ENCODE measurements at places on chromosomes 2 and 18.

DNA sequence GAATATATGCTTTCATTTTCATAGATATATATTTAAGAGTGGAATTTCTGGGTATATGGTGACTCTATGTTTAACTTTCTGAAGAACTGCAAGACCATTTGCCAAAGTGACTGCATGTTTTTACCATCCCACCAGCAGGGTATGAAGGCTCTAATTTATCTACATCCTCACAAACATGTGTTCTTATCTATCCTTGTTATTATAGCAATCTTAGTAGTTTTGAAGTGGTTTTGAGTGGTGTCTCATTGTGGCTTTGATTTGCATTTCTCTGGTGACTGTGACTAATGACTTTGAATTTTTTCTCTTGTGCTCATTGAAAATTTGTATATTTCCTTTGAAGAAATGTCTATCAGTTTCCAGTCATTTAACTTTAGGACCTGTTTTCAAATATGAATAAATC, 310.2 kb upstream of the NRP2 start:
- no peak for DNase-seq

DNA sequence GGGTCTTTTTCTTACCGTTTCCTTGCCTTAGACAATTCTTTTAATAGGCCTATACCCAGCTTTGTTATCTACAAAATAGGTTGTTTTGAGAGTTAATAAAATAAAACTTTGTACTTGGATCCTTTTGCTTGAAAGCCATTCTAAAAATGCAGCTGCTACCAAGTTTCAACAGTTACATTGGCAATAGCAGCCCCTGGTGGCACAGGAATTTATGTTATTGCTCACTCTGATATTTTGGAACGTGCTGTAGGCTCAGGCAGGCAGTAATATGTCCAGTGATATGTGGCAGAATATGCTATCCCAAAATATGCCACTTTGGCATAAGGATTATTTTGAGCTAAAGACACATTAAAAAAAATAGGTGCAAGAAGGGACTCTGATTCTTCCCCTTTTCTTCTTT, 6.7 kb upstream of the COMMD1 start:
- DNase-seq: peak; percentile 54

GRCh38 chr18:59990121-59990823, 90.5 kb downstream of the PMAIP1 start:
- DNase-seq: no peak

GRCh38 chr2:45269149-45269793, 260.0 kb upstream of the SIX2 start:
- DNase-seq: no peak

DNA sequence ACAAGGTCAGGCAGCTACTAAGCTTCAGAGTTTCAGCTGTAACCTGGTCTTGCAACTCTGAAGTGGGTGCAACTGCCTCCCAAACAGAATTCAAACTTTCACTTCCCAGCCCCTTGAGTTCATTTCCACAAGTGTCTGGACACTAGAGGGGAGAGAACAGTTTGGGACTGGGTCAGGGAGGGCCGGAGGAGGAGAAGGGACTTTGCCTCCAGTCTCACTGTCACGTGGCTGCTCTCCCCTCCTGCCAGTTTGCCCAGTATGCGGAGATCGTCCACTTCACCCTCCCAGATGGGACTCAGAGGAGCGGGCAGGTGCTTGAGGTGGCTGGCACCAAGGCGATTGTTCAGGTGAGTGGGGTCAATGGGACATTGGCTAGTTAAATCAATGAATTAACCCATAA, 20.6 kb upstream of the ANKRD53 start:
- DNase-seq: no peak

DNA sequence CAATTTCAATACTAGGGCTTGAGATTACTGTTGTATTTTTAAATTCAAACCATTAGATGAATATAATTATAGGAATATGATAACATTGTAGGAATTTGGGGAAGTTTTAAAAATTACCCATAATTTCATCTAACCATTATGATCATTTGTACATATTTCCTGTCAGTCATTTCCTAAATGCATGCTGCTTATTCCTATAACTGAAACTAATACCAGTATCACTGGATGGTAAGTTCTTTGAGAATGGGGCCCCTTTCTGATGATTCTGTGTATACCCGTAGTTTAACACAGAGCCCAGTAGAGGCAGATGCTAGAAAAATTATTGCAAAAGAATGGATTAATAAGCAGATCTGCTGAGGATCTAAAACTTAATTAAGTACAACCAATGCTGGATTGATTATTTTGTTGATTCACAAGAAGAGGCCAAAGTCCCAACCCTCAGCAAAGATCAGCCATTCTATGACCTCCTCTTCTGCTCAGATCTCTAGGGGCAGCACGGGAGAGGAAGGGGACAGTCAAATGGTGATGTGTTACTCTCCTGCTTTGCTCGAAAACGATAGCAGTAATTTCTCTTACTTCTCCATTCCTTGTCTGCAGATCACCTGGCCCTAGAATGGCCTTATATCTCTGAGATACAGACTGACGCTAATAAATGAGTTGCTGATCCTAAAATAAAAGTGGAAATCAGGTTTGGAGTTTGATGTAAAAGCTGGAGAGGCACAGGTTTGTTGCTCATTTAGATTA, 69.5 kb upstream of the PELI1 start:
- no peak for DNase-seq

DNA sequence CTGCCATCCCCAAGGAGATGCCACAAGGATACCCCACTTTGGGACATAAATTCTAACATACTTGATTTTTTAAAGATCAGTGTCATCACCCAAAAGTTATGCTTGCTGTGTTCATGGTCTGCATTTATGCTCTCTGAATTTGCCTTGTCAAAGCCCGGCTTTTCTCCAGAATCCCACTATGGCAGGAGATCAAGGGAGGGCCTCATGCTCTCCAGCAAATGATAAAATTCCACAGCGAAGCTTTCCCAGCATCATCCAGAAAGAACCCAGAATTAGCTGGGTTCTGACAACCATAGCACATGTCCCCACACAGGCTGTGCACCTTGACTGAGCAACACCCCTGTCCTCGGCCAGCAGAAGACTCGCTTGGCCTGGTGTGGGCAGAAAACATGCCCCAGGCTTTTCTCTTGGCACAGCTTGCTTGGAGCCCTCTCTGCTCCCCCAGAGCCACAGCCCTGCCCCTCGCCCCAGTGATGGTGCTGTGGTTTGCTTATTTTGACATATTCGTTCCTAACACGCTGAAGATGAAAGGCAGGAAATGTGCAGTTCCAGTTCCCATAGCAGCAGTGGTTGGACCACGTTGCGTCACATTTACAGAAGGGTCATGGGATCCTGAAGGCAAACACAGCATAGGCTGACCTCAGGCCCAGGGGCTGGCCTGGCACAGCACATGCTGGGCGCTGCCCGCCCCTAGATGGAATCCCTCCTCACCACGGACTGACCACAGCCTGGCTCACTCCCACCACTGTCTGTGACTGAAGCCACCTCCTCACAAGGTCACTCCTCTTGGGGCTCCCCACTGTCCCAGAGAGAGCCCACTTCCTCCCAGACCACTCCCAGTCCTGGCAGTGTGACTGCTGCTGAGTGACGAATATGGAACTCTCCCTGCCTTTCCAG, 14.1 kb upstream of the CHRNA1 start:
- peak; percentile 83 for DNase-seq

DNA sequence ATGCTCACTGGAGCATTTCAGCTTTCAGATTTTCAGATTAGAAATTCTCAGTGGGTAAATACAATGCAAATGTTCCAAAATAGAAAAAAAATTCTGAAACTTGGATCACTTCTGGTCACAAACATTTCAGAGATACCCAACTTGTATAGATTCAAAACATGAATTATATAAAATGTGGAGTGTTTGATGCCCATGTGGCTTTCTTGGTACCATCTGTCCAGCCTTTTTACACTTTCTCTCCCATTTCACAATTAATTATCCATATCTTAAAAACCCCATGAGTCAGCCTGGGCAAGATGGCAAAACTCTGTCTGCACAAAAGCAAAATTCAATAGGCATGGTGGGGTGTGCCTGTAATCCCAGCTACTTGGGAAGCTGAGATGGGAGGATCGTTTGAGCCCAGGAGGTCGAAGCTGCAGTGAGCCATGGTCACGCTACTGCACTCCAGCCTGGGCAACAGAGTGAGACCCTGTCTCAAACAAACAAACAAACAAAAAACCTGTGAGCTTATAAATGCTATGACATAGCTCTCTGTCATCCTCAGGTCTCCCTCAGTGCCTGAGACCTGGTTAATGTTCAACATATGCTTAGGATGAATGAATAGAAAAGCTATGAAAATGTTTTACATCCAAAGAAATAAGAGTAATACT, 146.3 kb upstream of the TTC39C start:
- no peak for DNase-seq

DNA sequence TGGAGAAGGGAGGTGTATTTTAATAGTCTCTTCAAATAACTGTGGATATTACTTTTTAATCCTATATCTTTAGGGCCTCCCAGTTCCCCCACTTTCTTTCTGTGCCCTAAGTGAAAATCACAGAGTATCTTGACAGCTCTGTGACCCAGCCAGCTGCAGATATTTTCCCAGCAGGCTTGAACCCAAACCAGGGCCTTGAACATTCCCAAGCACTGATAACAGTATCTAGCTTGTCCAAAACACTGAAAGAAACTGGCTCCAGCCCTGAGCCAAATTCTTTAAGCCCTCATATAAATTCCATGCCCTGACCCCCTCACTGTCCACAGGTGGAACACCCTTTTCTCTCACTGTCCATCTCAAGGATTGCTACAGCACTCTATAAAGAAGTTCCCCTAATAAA, 388.1 kb upstream of the CHAC2 start:
- DNase-seq: no peak

- DNase-seq: no peak
Observed at GRCh38 chr2:24208490-24208889, 33.6 kb downstream of the FAM228A start.

GRCh38 chr2:8263901-8264300, 418.0 kb upstream of the ID2 start:
- no peak for DNase-seq

DNA sequence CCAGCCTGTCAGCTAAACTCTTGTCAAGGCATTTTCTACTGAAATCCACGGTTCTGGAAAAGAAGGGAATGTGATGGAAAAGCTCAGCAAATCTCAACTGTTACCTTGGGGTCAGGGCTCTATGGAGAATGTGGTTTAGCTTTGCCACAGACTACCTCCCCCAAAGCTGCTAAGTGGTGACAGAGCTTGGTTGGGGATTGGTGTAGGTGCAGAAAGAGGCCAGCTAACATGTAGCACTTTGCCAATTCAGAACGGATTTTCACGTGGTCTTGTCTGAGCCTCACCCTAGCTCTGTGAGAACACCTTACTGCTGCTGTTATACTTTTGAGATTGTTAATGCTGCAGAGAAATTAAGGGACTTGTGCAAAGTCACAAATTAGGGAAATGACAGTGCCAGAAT, 331.1 kb downstream of the RND3 start:
- DNase-seq: no peak

DNA sequence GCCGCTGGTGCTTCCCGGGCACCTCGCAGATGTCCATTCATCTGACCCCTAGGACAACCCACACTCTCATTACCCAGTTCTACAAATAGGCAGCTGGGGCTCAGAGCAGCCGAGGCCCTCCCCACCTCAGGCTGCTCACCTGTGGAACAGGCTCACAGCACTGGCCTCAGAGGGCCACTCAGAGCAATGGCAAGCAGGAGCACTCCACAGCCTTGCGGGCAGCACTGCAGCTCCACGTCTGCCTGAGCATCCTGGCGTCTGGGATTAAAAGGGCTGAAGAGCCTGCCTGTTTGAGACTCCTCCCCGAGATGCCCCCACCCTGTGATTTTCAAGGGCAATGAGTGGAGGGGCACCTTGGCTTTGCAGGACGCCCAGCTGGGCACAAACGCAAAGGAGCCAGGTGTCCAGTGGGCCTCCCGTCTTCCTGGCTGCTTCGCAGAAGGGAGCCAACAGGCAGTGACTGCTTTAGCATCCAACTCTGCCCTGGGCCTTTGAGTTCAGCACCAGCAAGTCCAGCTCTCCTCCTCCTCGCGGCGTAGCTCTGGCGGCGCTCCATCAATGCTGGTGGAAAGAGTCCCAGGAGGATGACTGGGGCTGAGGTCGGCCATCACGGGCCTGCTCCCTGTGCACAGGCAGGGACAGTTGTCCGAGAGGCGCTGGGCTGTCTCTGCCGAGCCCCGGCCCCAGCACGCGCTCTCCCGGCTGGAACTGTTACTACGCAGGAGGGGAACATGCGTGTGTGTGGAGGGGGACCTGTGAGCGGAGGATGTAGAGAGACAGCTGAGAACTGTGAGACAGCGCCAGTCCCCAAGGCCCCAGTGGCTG, 297.2 kb downstream of the NDUFA10 start:
- no peak for DNase-seq

DNA sequence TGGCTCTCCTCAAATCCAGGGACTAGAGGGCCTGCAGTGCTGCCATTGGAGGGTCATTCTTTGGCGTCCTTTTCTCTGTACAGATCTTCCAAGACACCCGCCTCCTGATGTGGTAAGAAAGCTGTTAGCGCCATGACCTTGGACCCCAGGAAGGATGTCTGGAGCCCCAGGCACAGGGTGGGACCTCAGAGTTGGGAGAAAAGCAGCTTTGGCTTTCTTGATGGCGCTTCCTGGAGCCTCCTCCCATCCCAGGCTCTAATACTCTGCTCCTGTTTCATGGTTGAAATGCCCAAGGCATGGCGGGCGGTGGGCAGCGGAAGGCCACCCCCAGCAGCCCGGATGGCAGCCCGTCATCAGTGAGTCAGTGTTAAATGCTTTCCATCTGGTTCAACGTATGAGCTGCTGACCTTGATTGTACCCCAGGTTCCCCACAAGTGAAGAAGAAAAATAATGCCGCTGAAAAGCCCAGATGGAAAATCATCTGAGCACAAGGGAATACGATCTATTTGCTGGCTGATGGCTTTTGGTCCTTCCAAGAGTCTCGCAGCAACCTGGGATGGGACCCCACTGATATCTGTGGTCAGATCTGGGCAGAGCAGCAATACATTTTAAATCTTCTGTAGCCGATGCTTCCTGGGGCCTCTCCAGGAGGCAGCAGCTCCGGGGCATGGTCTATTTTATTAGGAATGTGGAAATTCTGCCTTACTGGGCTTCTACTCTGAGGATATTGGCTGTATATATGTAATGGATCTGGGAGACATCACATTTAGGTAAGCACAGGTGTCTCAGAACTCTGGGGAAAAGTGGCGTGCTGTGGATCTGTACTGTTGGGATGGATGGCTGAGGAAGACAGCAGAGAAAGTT, 15.1 kb downstream of the ACKR3 start:
- no peak for DNase-seq

- no peak for DNase-seq
Observed at GRCh38 chr18:46337271-46337670, 233.1 kb downstream of the HAUS1 start.

GRCh38 chr2:236694146-236694888, 124.7 kb downstream of the ACKR3 start:
- no peak for DNase-seq

GRCh38 chr2:234162861-234163260, 112.4 kb downstream of the SPP2 start:
- DNase-seq: no peak

DNA sequence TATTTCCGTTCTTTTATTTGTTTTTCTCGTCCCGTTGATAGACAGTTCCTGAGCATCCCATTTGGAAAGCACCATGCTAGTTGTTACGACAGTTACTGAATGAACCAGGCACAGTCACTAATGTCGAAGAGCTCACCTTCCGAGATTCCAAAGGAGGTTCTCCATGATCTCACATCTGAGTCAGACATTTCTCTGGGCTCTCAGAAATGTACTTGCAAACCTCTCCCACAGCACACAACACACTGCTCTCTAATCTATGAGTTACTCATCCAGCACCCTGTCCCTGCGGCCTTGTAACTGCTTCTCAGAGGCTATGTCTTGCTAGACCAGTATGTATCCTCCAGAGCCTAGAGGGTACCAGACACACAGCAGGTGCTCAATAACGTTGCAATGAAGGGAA, 174.7 kb downstream of the DNER start:
- DNase-seq: no peak

Data from AML-193 (cell line).